HAP-1 (cell line): ENCODE measurements at places on chromosomes 3 and 15.

DNA sequence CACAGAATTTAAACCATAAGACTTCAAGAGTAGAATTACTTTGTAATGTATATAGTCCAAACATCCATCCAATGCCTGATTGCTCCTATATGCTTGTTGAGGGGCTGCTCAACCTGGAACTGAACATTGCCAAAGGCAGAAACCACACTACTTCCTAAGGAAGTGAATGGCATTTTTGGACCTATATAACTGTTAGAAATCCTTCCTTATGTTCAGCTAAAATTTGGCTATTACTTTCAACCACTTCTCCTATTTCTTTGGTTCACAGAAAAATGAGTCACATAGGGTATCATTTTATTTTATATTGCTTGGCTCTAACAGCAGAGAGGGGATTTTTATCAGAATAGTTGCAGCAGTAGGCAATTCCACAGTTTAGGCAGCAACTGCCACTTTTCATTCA, 342.1 kb downstream of the SLC9A9 start:
- no peak for DNase-seq

- DNase-seq, result no peak
These were observed 690.3 kb downstream of the MECOM start for GRCh38 chr3:168973206-168973605.

DNA sequence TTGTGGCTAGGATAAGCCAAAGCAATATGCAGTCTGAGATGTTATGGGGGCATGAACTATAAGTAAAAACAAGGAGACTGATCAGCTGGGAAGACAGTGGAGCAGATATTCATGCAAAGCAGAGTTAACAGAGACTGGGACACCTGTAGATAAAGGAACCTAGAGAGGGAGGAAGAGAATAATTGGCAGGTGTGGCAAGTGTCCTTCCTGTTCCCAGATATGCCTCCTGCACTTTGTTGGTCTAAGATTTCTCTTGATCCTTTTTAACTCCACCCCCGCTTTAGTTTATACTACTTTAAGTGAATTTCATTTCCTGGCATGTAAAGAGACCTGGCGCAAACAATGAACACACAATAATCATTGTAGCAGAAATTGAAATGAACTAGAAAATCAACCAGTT, 169.4 kb downstream of the CNTN6 start:
- no peak for DNase-seq

GRCh38 chr15:93319121-93319814, 230.3 kb upstream of the RGMA start:
- no peak for DNase-seq

- no peak for DNase-seq
These were observed 46.7 kb downstream of the CAPN3 start for GRCh38 chr15:42405863-42406482.

DNA sequence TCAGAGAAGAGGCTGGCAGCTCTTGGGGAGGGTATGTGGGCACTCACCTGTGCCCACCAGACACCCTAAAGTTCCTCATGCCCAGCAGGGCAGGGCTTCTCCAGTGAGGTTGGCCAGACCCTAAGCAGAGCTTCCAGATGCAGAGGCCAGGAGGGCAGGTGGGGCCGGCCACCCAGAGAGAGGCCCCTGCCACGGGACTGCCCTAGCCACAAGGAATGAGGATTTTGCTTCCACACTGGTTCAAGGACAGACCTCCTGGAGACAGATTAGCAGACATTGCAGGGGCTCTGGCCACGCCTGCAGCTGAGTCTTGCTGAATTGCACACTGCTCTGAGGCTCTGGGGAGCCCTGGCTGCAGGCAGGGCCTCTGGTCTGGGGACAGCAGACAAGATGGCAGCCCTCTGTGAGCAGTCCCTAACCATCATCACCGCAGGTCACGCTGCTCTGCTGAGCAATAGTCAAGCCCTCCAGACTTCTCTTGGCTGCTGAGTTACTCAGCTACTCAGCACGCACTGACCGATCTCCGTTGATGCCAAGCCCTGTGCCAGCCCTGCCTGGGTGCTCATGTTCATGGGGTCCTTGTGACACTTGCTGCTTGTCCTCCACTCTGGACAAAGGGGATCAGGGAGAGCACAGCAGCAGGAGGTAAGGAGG, 117.4 kb upstream of the ABHD17C start:
- DNase-seq, result no peak

GRCh38 chr3:25783661-25784512, 644 bp upstream of the NGLY1 start:
- DNase-seq, result peak; percentile 83

- DNase-seq, result no peak
These were observed 77.8 kb downstream of the WWTR1 start for GRCh38 chr3:149579838-149580542.

- no peak for DNase-seq
These were observed 299.3 kb upstream of the LYSMD4 start for GRCh38 chr15:100032358-100033085.

DNA sequence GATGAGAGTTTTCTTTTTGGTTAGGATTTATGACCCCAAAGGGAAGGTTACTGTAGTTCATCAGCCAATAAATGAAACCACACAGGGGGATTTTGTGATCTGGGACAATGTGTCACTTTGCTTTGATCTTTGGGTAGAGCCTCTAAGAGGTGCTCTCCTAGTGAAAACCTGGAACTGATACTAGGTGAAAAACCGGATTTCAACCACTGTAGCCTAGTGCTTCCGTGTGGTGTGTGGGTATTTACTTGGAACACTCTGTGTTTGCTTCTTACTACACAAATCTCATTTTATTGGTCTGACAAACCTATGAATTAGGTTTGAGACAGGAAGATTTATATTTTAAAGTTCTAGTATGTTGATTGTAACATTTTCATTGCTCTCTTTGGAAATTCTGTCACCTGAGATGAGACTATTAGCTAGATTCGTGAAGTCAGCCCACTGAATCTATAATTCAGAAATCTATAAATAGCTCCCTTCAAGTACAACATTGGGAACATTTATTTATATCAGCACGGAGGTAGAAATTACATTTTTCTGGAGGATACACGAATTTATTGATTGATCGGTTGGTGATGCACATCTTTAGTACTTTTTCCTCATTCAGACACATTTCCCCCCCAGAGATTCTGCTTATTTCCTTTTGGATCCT, 119.8 kb downstream of the AKAP13 start:
- DNase-seq, result no peak

GRCh38 chr15:50051811-50052419, 67.1 kb downstream of the ATP8B4 start:
- DNase-seq, result peak; percentile 58

DNA sequence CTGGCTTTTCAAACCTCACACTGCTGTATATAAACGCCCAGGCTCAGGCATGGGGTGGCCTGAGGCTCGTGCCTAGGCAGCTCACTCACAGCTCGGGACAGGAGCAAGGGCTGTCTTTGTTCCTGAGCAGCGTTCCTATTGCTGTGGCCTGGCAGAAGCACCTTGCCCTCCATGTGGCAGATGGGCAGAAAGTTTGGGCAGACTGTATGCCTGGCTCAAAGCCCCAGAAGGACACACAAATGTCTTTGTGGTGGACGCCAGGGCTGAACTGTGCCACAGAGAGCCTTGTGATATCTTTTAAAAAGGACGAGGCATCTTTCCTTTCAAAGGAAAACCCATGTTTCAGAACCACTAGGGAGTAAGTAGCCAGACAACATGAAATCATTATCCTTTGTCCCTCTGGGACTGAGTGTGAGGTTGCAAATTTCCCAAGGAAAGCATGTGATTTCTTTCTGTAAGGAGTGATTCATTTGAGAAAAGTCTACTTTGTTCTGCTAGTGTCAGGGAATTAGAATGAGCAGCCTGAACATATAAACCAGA, 29.3 kb upstream of the UBE2E1 start:
- no peak for DNase-seq

DNA sequence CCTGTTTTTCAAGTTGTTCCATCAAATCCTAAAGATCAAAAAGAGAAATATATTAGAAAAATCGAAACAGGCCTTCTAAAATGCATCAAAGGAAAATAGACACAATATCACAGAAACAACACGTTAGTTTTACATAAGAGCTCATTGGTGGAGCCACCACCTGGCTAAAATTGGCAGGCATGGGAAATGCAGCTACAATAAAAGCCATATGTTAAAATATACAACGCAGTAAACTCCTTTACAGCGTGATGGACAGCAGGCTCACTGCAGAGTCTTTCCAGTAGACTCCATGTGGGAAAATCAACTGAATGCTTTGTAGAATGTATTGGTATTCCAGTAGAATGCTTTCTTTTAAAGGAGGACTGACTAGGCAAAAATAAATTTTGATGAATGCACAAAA, 40.9 kb upstream of the MYO5C start:
- DNase-seq, result no peak

GRCh38 chr3:54578417-54578816, 349.4 kb downstream of the LRTM1 start:
- no peak for DNase-seq

- DNase-seq, result no peak
These were observed 43.2 kb downstream of the NR2E3 start for GRCh38 chr15:71853543-71853942.

GRCh38 chr15:96058103-96058851, 272.2 kb upstream of the NR2F2 start:
- DNase-seq, result no peak

DNA sequence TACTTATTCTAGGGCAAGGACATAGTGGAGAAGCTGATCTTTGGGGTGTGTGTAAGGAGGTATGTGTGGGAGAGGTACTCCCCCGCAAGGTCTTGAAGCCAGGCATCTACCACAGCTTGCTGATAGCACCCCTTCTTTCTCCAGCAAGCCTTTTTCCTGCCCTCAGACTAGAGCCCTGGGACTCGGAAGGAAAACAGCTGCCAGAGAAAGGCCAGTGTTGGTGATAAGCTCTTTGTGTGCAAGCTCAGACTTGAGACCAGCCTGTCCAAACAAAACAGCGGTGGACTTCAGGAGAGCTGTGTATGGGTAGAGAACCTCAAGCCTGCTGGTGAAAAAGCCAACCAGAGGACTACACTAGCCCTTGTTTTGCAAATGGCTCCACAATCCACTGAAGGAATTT, 1028.6 kb downstream of the MCTP2 start:
- no peak for DNase-seq

GRCh38 chr15:39854161-39854560, 65.9 kb downstream of the GPR176 start:
- DNase-seq, result no peak

DNA sequence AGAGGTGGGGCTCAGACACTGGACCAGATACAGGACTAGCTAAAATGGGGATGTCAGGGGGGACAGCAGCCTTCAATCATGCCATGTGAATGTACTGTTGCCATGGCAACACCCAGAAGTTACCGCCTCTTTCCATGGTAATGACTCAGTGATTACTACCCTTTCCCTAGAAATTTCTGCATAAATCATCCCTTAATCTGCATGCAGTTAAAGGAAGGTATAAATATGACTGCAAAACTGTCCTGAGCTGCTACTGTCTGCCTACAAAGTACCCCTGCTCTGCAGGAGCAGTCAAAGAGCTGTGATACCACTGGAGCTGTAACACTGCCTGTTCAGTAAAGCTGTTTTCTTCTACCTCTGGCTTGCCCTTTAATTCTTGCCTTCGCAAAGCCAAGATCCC, 168.2 kb downstream of the PEAK1 start:
- peak; percentile 55 for DNase-seq

DNA sequence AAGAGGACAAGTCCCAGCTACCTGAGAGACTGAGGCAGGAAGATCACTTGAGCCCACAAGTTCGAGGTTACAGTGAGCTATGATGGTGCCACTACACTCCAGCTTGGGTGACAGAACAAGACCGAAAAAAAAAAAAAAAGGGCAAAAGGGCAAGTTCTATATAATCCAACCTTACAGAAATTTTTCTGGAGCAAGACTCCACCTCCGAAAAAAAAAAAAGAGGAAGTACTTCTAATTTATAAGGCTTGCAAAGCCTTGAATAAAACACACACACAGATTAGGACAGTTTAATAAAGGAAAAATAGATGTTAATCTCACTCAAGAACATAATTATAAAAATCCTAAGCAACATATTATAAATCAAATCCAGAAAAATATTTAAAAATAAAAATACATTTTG, 14.4 kb upstream of the XYLB start:
- no peak for DNase-seq

DNA sequence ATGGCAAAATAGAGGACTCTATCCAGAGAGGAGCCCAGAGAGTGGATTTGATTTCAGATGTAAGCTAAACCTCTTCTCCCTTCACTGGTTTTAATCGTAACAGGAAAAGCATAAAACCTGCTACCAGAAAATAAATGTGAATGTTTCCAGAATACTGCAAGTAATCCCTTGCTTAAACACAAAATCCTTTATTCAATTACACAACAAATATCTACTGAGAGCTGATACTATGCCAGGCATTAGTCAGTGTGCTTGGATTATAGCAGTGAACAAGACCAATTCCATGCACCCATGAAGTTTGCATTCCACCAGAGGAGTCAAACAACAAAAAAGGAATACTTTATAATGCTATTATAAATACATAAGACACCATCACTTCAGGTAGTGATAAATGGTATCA, 15.1 kb downstream of the AVEN start:
- DNase-seq, result no peak

DNA sequence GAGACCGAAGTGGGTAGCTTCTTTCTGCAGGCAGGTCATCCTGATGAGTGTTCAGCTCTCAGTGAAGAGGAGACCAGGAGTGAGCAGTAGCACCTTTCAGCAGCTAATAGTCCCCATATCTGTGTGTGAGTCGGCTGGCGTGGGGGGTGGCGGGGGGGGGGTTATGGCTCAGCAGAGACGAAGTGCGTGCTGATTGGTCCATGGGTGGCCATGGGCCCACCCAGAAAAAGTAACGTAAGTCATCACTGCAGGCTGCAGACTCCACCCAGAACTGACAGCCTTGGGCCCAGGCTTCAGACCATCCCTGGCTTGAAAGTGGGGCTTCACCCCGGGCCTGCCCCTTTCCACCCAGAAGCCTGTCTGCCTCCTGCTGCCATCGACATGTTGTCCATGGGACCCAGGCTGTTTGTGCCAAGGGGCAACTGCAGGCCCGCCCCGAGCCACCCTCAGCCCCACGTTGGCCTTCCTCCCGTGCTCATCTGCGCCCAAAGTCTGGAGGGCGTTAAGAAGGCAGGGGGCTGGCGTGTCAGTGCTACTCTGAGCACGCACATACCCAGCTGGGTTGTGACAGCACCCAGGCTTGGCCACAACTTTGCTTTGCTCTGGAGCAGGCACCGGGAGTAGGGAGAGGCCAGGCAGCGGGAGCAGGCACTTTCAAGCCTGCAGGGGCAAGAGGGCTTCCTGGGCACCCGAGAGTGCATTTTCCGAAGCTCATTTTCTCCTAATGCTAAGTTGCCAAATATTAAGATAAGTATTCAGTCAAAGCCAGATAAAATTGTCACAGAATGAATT, 511.7 kb upstream of the CDIN1 start:
- DNase-seq, result no peak

DNA sequence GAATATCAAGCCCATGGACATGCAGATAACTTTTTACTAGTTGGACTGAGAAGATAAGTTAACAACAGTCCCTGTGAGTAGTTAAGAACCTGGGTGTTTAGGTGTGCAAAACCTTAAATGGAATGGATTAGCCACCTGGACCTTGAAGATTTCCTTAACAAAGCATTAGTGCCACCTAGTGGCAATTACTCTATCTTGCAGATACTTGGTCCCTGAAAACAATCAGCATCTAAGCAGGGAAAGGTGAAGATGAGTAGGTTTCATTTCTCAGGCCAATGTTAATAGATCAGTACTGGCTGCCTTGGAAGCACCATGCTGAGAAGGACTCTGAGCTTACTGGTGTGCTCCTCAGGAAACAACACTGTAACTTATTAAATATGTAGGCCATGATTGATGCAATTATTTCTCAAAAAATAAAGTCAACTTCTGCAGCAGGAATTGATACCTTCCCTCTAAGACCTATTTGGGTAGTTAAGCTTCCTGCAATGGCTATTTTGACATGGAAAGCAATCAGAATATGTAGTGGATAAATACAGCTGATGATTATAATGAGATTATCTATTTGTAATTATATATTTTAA, 329.4 kb downstream of the TBC1D5 start:
- peak; percentile 34 for DNase-seq
